ENCODE measurements at places on chromosomes 11 and 22.

GRCh38 chr11:126149759-126150625 lies 61.5 kb downstream of the RPUSD4 start:
- no peak for DNase-seq

GRCh38 chr11:35623621-35624168 lies 5.4 kb downstream of the FJX1 start:
- no peak for DNase-seq

DNA sequence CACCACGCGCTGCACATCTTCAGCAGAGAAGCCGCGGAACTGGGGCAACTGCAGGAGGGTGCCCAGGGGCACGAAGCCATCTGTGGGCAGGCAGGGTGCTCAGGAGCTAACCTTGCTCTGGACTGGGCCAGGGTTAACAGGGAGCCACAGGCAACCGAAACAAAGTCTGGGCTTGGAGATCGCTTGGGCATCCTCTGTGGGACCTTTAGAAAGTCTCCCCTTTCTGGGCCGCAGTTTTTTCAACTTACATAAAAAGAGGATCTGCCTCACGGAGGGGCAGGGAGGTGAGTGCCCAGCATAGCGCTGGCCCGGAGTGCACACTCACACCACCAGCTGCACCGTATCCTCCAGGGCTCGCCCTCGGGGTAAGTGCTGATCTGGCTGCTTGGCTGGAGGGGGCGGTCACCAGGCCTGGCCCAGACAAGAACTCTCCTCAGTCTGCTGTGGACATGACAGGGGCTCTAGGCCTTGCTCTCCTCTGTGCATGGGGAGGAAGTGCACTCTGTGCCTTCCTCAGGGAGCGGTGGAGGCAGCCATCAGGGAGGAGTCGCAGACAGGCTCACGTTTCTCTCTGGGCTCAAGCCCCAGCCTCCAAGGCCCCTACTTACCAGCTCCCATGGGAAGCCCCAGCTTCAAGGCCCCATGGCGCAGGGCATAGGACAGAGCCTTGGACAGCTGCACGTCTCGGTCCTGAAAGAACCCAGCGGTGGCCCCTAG lies 937 bp downstream of the TRPT1 start:
- no peak for DNase-seq

GRCh38 chr11:18080451-18080850 lies 25.4 kb downstream of the SAAL1 start:
- DNase-seq, result no peak

DNA sequence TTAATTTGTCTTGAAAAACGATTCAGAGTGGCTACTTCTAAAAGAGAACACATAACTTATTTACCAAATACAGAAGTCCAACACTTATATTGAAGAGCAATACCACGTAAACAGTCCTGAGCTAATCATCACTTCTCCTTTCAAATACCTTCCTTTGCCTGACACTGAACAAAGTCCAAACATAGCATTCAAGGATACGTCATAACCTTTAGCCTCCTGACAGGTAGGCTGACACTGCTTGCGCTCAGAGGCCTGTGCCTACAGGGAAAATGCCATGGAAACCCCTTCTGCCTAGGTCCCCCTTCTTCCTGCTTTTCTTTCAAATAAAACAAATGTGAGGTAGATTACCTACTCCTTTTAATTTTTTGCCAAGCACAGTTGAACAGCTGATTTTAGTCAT lies 510.0 kb downstream of the INSC start:
- no peak for DNase-seq

DNA sequence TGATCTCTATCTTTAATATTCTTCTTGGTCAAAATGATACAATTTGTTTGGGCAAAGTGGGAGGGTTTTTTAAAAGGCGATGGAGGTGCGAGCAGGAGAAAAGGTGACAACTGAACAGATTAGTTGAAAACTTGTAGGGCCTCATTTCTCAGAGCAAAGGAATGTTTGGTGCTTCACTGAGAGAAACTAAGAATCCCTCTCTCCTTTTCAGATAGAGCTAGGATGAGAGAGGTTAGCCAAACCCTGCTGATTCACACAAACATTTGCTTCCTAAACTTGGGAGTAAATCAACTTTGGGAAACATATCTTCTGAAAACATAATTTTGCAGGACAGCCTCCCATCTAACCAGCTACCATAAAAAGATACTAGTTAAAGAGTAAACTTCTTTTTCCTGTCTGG lies 57.0 kb downstream of the PHF21A start:
- DNase-seq, result no peak

- no peak for DNase-seq
Measured at GRCh38 chr11:73997120-73997770, 11.6 kb downstream of the UCP3 start.

- peak; percentile 95 for DNase-seq
Measured at GRCh38 chr11:65817835-65818680, 15.7 kb upstream of the SNX32 start.

- no peak for DNase-seq
Measured at GRCh38 chr11:11215944-11216343, 137.1 kb downstream of the CSNK2A3 start.

- DNase-seq, result no peak
Measured at GRCh38 chr11:113072237-113072858, 111.1 kb downstream of the NCAM1 start.

DNA sequence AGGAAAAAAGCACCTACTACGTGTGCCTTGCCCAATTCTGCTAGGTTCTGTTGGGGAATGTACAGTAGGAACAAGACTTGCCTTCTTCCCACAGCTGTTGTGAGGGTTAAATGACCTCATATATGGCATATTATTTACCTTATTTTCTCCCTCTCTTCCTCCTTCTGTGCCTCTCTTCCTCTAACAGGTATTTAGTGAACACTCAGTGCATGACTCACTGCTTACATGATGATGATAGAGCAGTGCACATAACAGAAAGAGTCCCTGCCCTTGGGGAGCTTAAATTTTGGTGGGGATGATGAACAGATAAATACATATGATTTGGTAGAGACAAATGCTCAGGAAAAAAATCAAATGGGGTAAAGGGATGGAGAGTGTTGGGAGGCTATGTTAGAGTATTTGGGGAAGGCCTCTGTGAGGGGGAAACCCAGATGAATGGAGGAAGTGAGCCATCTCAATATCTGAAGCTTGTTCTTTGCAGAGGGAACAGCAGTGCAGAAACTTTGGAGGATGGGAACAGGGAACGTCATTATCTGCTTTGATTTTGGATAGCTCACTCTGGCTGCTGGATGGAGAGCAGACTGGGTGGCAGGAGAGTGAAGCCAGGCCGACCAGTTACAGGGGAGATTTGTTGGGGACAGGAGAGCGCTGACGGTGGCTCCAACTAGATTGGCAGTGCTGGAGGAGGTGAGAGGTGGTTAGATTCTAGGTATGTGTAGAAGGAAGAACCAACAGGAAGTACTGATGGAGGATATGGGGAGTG lies 95.5 kb upstream of the TENM4 start:
- no peak for DNase-seq

- no peak for DNase-seq
Measured at GRCh38 chr11:118100691-118101232, 14.0 kb upstream of the SMIM35 start.

- DNase-seq, result no peak
Measured at GRCh38 chr22:38645430-38645829, 10.8 kb downstream of the FAM227A start.

DNA sequence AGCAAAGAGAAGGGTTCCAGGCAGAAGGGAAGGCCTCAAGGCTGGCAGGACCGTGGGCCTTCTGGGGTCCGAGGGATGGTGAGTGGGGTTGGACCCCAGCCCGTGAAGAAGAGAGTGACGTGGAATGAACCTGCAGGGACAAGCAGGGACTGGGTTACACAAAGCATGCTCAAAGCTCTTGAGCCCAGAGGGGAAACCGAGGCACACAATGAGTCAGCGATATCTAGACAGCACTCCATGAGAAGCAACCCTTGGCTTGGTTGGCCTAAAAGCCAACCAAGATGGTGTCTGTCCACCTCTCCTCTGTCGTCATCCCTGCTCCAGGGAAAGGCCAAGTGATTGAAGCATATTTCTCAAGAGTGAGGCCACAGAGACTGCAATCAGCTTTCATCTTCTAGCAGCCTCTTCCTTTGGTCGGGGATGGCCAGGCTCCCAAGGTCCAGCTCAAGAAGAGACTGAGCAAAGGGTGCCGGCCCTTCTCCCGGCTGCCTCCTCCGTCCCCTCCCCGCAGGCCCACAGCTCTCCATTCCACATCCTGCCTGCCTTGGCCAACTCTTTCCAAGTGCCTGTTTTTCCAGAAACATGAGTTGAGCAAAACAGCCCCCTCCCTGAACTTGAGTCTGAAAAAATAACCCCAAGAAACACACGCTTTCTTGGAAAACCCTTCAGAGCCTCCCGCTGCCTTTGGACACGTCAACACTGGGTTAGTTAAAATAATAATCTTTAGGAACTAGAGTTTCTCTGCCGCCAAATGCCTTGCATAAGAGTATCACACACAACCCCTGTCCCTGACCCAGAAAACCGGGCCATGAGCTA lies 556.6 kb downstream of the MIAT start:
- DNase-seq, result no peak

- no peak for DNase-seq
Measured at GRCh38 chr11:59857439-59858434, 8.6 kb downstream of the TCN1 start.

GRCh38 chr22:31451709-31452571 lies 37.7 kb downstream of the EIF4ENIF1 start:
- DNase-seq, result no peak

GRCh38 chr11:115421992-115422689 lies 82.1 kb downstream of the CADM1 start:
- DNase-seq, result no peak

- no peak for DNase-seq
Measured at GRCh38 chr11:108793138-108793537, 128.3 kb downstream of the DDX10 start.

DNA sequence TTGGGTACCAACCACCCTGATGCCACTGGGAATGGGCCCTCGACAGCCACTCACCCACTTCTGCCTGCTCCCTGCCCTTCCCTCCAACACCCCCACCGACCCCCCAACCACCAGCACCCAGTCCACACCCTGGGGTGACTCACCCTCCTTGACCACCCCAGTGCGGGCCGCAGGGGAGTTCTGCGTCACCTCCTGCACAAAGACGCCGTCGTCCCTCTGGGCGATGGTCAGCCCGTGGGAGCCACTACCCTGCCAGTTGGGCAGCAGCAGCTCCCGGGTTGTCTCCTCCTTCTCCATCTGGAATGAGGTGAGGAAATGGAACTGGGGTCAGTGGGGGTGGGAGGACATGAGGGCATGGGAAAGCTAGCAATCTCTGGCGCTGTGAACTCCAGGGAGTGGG lies 10.8 kb downstream of the AHNAK start:
- no peak for DNase-seq

DNA sequence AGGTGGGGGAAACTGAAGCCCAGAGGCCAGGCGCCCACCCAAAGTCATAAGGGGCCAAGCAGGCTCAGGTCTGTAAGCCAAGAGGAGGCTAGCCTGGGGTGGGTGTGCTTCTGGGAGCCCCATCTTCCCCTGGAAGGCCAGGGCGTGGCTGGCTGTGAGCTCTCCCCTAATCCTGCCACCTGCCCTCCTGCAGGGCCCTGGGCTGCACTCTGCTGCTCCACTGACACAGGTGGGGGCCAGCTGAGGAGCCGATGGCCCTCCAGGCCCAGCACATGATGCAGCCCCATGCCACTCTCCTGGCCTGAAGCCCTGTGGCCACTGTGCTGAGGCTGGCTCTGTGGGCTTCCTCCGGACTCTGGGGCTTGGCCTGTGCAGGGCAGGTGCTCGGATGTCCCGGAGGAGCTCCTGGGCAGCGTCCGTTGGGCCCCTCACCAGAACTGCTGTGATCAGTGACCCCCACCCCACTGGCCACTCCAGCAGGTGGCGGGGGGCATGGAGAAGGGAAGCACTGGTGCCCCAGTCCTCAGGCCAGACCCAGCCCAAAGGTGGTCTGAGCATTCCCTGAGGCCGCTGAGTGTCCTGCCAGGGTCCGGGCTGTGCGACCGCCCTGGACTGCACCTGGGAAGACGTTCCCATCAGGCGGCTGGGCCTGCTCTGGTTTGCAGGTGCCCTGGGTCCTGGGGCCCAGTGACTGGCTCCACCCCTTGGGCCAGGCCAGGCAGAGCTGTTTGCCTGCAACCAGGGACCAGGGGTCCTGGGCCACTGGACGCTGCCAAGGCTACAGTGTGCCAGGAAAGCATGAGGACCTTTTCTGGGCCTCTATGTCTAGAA lies 8.5 kb downstream of the PIM3 start:
- DNase-seq, result no peak

GRCh38 chr22:31998784-31999385 lies 44.2 kb upstream of the SLC5A1 start:
- no peak for DNase-seq

DNA sequence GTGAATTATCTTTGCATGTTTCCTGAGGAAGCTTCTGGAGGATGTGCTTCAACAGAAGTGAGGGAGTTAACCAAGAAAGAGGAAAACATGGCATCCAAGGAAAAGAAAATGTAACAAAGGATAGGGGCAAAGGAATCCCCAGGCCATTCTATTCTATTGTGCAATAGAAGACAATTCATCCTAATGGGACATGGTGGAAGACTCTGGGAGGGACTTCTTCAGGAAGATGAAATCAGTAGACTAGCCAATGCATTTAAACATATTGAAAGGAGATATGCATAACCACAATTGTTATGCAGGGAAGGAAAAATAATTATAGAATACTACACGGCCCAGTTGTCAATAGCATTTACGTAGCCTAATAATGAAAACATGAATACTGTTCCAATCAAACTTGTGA lies 55.7 kb downstream of the THAP12 start:
- no peak for DNase-seq

- DNase-seq, result no peak
Measured at GRCh38 chr11:13834463-13834862, 128.1 kb upstream of the SPON1 start.

DNA sequence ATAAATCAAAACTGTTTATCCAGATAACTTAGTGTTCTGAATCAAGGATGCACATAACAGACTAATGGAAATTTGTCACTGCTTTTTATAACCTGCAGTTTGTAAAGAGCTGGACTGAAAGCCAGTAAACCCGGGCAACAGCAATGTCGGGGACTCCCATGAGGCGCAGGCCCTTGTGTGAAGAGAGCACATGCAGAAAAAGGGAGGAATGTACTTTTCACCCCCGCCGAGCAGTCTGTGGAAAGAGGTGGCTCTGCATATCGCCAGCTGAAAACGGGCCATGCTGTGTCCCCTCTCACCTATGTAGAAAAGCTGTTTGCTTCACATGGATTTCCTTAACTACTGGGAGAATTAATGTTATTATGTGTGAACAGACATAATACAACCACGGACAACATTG lies 291.2 kb downstream of the CADM1 start:
- no peak for DNase-seq

- no peak for DNase-seq
Measured at GRCh38 chr11:32752001-32752400, 42.5 kb downstream of the CCDC73 start.

DNA sequence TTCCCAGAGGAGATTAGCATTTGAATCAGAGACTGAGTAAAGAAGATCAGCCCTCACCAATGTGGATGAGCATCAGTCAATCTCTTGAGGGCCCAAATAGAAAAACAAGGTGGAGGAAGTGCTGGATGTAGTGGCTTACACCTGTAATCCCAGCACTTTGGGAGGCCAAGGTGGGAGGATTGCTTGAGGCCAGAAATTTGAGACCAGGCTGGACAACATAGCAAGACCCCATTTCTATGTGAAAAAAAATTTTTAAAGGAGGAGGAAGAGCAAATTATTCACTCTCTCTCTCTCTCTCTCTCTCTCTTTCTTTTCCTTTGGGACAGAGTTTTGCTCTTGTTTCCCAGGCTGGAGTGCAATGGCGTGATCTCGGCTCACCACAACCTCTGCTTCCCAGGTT lies 18.1 kb upstream of the CAPRIN1 start:
- no peak for DNase-seq
